ENCODE measurements at places on chromosomes 6 and 20. TPM values are rescaled to one million over a fixed set of nuclear protein-coding genes. Genes with fewer than 3 reads are reported as not detected.

Gene CTCFL
- total RNA-seq: 2.6 TPM

Gene FOXO3
- total RNA-seq: 52.0 TPM

Gene CST9L
- 0.96 TPM for total RNA-seq

Gene TPD52L1
- 155 TPM for total RNA-seq

Gene XKR7
- total RNA-seq: 0.48 TPM

Gene BTNL2
- not detected for total RNA-seq

Gene SPAG4
- total RNA-seq: 15.6 TPM

Gene PSORS1C1
- total RNA-seq: 1.2 TPM

Gene LHFPL5
- 0.24 TPM for total RNA-seq

Gene RAET1G
- 2.2 TPM for total RNA-seq

Gene OPRL1
- 2.9 TPM for total RNA-seq

Gene SLC24A3
- total RNA-seq: 12.0 TPM

Gene TRIM40
- total RNA-seq: 0.48 TPM

Gene GJA10
- total RNA-seq: 1.7 TPM

Gene C20orf204
- total RNA-seq: 1.2 TPM

Gene PRSS16
- total RNA-seq: not detected
